ENCODE measurements at places on chromosomes 3 and 15.

- DNase-seq: peak; percentile 8
These were observed 48.7 kb downstream of the BFSP2 start for GRCh38 chr3:133448478-133449122.

DNA sequence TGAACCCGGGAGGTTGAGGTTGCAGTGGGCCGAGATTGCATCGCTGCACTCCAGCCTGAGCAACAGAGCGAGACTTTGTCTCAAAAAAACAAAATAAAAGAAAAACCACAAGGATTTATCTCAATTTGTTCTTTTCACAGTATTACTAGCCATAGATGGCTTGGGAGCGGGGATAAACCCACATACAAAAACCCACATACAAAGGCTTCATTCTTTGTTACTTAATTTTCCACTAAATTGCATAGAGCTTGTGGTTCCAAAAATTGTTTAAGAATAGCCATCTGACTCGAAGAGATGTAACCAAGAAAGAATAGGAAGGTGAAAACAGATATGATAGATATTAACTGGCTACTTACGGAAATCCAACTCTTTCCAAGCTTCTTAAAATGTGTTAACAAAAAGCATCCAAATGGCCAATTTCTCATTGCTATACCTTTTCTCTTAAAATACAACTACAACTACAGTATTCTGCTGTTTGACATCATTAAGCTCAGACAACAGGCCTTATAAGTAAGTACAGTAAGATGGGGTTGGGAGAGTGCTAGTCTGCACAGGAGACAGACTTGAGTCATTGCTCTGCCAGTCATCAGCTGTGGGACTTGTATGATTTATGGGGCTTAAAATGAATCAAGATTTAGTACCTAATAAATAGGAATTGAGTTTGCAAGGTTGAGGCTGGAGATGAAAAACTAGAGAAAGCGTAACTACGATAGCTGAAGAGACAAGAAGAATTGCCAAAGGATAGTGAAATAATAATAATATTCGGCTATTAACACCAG, 96.6 kb upstream of the PLXND1 start:
- DNase-seq: no peak

GRCh38 chr15:62966294-62967078, 76.1 kb upstream of the TPM1 start:
- DNase-seq: no peak

- no peak for DNase-seq
These were observed 13.1 kb downstream of the MRPL47 start for GRCh38 chr3:179591313-179591712.

GRCh38 chr15:77613814-77614213, 18.9 kb downstream of the LINGO1 start:
- DNase-seq: no peak

DNA sequence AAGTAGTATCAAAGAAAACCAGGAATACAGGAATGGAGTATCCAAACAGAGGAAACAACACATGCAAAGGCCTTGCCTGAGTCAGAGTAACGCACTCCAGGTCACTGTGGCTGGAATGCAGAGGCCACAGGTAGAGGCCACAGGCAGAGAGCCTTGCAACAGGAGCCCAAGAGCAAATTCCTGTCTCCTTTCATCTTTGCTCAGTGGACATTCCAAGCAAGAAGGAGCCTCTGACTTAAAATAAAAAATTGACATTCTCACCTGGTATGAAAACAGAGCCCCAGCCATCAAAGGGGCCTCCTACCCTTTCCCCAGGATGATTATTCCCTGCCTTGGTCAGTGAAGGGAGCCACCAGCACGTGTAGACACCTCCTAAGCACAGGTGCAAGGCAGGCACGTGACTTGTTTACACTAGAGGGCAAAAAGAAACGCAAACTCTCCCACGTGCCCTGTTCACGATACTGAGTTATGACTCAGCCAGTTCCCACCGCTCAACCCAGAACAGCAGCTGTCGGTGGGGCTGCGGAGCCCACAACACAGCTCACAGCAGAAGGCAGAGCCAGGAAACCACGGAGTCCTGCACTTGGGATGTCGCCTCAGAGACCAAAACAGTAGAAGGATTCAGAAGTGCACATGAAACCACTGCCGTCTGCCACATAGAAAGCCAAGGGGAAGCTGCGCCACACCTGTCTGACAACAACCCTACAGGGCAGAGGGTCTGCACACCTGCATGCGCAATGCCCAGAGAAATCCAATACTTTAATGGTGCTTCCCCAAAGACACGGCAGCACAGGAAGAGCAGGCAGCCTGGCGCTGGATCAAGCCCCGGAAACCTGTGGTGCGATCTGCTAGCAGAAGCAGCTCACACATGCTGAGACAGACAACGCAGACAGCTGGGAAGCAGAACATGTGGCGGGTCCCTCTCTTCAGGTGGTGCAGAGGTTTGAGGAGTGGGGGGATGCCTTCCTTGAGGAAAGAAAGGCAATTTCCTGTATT, 52.1 kb downstream of the ITGB5 start:
- no peak for DNase-seq

DNA sequence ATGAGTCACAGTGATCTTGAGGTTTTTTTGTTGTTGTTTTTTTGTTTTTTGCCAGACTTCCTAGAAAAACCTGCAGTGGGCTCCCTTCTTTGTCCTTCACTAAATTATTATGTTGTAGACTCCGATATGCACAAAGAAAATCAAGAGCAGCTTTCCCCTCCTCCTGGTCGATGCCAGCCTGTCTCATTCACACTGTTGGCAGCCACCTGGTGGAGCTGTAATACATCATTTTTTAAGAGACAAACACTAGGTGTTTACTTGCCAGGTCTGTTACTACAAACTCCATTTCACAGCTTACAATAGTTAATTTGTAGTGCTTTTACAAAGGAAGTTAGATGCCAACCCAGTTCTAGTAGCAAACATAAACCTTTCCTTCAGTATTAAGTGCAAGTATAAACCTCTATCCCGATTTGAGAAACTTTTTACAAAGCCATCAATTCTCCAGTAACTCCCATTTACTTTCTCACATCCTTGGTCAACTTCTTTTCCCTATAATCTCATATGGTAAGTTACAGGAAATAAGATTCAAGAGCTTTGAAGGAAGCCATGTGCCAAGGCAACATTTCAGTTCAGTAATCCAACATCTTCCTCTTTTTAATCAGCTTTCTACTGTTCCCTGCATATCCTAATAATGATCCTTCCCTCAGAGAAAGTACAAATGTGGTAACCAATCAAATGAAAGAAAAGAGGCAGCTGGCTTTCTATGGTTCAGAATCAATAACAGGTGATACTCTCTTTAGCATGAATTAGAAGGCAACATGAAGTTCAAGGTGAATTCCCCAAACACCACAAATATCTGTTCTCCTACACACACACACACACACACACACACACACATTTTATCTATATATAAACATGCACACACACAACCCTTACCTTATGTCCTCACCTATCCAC, 14.0 kb downstream of the AAGAB start:
- no peak for DNase-seq

DNA sequence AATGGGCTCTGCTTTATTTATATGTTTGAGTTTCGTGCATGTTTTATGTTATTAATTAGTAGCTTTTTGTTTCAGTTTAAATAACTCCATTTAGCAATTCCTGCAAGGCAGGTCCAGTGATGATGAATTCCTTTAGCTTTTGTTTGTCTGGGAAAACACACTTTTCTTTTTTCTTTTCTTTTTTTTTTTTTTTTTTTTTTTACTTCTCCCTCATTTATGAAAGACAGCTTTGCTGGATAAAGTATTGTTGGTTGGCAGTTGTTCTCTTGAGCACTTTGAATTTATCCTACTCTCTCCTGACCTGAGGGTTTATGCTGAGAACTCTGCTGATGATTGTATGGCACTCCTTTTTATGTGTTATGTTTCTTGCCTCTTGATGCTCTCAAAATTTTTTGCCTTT, 35.7 kb downstream of the TMEM39A start:
- no peak for DNase-seq

DNA sequence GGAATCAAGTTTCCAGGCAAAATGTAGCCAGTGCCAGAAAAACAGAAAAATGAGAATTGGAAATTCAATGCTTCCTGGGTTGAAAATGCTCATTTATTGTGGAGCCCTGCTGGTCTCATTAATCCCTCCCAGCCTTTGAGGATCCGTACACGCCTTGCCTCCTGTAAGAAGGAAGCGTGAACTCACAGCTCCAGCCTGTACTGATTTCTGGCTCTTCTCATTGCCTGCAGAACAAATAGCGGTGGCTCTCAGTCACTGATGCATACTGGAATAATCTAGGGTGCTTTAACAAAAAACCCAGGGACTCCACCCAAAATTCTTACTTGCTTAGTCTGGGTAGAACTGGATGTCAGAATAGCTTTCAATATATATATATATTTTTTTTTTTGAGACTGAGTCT, 29.3 kb upstream of the SLC24A5 start:
- DNase-seq: no peak

GRCh38 chr3:188242436-188243123, 88.6 kb downstream of the LPP start:
- no peak for DNase-seq

DNA sequence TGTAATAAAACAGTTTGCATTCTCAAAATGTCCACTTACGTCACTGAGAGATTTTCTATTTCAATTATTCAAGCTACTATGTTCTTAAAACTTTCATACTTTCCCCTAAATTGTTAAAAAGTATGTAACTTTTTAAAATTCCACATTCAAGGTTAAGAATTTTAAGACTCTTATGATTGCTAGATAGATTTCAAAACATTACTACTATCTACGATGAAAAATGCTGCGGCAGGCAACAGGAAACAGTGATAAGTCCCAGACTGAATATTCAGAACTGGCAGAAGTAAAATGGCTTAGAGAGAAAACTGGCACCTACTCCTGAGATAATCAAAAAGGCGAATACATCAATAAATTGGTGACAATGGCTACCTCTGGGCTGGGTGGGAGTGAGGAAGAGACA, 16.2 kb downstream of the ATP13A3 start:
- no peak for DNase-seq
